ENCODE measurements at places on chromosomes 3 and 15.

DNA sequence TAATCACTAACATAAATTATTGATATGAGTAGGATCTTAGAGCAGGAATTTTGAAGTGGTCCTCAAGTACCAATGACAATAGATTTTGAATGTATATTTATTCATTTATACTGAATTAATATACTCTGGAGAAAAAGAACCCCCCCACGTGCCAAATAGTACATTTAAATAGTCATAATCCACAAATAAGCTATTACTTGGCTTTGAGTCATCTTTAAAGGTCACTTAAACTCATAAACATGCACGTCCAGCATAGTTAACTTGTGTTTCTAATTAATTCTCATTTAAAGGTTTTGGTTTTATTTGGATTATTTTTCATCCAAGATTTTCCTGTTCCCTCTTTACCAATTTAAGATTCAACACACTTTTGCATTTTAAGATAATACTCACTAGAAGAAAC, 35.1 kb downstream of the FGF7 start:
- DNase-seq = no peak

DNA sequence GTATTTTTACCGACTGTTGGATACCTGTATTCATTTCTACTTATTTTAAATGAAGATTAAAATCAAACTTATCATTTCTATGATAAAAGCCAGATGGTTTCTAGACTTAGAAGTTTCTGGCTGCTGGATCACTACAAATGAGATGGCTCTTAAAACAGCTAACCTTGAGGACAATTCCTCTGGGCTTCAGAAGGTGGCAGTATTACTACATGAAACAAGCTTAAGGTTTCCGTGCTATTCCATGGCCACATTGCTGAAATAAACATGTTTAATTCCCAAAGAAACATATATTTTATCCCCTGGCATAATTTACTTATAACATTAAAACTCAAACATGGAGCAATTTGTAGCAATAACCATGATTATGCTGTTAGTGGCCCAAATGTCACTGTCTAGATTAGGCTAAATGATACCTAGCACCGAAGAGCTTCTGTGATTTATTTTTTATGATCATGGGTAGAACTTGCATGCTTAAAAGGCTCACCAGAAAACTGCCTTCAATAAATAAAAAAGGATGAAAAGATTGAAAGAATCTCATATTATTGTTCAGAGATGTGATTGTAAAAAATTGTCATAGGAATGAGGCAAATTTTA, 204.0 kb upstream of the NANOGP8 start:
- DNase-seq = no peak

DNA sequence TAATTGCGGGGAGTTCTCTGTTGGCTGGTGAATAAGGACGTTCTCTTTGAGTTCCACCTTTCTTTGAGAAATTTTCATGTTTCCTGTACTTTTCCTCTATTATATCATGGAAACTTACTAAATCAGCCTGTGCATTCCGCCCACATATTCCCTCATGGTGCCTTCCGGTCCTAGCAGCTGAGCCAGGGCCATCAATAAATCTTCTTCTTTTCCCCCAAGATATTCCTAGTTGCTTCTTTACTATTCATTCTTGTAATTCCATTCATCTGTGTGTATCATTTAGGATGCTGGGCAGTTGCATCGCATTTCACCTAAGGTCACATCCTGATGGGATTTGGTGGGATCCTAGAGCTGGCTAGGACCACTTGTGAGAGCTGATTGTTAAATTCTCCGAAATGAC, 139.2 kb downstream of the RBMS3 start:
- DNase-seq = no peak

- DNase-seq = no peak
Observed at GRCh38 chr3:52349611-52350395, 33.7 kb downstream of the DNAH1 start.

- no peak for DNase-seq
Observed at GRCh38 chr15:101504866-101505609, 15.5 kb upstream of the PCSK6 start.

GRCh38 chr15:91965501-91966193, 112.1 kb downstream of the SLCO3A1 start:
- DNase-seq = no peak

GRCh38 chr15:80852676-80853075, 73.5 kb downstream of the CEMIP start:
- DNase-seq = no peak

- no peak for DNase-seq
Observed at GRCh38 chr3:85783291-85783690, 824.5 kb downstream of the CADM2 start.

DNA sequence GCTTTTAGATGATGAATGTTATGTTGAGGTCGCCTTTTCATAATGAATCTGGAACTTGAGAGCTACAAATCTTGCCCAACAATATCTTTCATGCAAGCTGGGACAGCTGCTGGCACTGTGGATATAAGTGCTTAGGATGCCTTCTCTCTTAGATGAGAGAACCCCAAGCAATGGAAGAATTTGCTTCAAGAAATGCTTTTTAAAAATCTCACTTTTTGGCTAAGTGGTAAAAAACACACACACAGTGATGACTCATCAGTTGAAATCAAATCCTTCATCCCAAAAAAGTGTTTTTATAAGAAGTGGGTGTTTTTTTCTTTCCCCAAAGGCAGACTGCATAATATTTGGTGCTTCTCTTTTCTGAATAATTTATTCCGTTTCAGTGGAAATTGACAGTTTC, 38.4 kb upstream of the GALNT15 start:
- DNase-seq = no peak

DNA sequence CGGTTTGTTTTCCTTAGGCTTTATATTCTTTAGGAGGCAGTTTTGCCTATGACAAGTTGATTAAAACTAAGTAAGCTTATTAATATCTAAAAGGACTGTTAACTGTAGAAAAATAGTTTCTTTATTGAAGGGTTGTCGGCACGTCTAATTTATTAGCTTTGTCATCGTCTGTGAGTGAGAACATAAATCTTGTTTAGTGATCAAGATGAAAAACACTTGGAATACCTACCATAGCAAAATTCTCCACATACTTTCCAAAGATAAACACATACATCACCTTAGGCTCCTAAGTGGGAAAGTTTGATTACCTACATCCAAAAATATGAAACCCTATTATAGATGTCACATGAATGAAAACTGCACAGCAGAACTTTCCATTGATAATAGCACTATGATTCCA, 139.1 kb upstream of the BNIP2 start:
- DNase-seq = no peak

DNA sequence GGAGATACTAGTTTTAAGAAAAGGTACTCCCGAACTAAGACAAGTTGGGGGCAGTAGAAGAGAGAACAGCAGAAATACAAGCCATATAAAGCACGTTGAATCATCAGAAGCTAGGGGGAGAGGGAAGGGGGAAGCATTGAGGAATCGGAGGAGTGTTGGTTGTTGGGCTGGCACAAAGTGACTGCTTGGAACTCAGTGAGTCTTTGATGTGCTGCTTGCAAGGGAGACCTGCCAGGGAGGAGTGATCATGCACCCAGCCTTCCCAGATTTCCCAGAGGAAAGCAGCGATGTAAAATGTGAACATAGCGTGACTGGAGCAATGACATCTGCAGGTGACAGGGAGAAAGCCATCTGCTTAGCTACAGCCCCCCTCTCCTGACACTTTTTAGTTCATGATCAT, 192.4 kb upstream of the IL12A start:
- DNase-seq = no peak

GRCh38 chr3:168121184-168122017, 25.7 kb upstream of the GOLIM4 start:
- no peak for DNase-seq

Measured in natural killer cell treated with Interleukin-12 subunit alpha and Interleukin-12 subunit beta and Interleukin-15 and Interleukin-18, amount 100 ng/mL, for 72 hours (primary cell).